Non-pigmented ciliary epithelial cell (primary cell): ENCODE measurements at places on chromosomes 7 and 10.

DNA sequence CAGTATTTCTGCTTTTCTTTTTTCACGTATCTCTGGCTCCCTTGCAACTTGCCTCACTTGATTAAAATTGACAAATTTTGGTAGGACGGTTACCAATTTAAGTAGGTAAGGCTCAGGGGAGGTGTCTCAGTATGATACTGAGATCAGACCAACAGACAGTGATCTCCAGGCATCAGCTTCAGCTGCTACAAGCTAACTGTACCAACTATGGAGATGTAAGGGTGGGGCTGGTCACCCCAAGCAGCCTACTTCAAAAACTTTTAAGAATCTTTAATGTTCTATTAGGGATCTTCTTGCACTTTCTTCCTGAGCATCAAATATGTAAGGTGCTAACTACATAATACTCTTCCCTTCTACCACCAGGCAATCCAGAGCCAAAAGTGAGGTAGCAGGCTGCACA is 26.9 kb downstream of the SLC35B4 start:
- no peak for DNase-seq

- DNase-seq: no peak
These were observed 434.3 kb upstream of the SEMA3D start for GRCh38 chr7:85620936-85621685.

GRCh38 chr7:64630496-64630895 is 35.4 kb upstream of the ZNF107 start:
- no peak for DNase-seq

GRCh38 chr7:15795393-15795792 is 108.9 kb upstream of the MEOX2 start:
- no peak for DNase-seq

DNA sequence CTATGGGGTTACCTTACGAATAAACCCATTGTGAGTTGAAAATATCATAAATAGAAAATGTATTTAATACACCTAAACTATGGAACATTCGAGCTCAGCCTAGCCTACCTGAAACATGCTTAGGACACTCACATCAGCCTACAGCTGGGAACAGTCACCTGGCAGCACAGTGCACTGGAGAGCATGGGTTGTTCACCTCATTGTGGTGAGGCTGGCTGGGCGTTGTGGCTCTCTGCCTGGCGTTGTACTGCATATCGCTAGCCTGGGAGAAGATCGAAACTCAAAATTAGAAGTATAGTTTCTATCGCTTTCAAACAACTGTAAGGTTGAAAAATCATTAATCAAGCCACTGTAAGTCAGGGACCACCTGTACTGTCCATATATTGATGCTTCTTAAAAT is 17.3 kb upstream of the HBP1 start:
- DNase-seq: no peak

DNA sequence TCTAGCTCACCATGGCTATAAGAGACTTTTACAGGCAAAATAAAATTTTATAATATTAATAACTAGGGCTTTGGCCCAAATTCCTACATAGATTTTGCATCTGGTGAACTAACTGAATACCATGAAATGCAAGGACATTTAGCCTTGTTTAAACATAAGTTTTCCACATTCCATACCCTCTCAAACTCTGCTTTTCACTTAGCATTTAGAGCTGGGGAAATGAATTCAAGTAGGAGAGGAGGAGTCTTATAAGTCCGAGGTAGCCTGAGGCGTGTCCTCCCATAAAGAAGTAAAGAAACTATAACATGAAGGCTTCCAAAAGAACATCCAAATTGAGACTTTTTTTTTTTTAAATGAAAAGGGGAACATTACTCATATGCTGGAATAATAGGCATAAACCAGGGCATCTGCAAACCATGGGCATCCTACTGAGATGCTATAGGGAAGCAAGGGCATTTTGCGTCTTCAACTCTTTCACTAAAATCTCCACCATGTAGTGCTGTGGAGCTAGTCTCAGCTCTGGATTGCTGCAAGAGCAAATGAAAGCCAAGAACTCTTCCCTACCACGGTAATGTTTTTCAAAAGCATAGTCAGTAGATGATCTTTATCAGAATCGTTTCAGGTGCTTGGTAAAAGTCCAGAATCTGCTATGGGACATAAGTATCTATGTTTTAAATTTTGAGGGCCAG is 79.1 kb downstream of the PALS2 start:
- DNase-seq: no peak

GRCh38 chr10:8752146-8752843 is 697.8 kb downstream of the GATA3 start:
- DNase-seq: no peak

DNA sequence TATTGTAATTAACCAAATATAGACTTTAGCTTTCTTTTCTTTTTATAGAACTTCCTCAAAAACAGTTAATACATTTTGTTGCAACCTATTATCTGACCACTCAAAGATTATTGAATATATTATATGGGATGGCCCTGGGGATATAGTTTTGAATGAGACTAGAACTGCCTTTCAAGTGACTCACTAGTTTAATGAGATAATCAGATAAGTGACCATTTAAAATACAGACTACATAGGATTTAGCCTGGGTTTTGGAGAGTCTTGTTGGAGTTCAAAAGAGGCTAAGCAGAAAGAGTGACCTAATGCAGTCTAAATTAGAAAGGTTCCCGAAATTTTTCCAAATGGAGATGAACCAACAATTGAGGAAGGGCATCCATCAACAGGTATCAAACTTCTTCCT is 305.2 kb upstream of the ETV1 start:
- DNase-seq: no peak

- no peak for DNase-seq
These were observed 102.3 kb downstream of the DYNC1I1 start for GRCh38 chr7:95874541-95875265.

GRCh38 chr10:86078639-86079035 is 288.0 kb downstream of the GRID1 start:
- DNase-seq: no peak

GRCh38 chr10:69181433-69181832 is 1.4 kb downstream of the SUPV3L1 start:
- no peak for DNase-seq

DNA sequence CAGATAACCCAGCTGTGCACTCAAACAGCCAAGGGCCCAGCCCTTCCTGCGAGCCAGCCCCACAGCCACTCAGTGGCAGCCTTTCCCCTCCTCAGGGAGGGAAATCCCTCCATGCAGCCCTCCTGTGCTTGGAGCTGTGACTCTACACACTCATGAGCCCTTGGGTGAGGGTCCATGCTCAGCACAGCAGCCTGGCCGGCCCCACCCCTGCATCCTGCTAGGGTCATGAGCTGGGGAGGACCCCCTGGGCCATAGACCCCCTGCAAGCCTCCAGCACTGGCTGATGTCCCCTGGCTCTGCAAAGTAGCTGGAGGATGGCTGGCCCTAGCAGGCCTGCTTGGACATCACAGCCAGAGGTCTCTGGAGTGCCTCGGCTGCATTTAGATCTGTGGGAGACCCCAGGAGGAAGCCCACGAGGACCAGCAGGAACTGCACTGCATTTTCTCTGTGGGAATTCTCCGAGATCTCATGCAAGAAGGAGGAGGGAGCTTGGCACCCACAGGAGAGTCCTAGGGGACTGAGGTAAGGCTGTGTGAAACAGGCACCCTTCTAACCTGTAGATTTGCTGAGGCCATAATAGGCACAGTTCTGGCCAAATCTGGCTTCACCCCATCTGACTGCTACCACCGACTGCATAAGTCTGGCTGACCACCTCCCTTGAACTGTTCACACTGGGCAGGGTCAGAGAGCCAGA is 17.4 kb downstream of the TMEM273 start:
- DNase-seq: no peak
